ENCODE measurements at places on chromosomes 5 and 9. TPM values are rescaled to one million over a fixed set of nuclear protein-coding genes. Genes with fewer than 3 reads are reported as not detected.

Gene ARID3C
- total RNA-seq, result 0.48 TPM

DNA sequence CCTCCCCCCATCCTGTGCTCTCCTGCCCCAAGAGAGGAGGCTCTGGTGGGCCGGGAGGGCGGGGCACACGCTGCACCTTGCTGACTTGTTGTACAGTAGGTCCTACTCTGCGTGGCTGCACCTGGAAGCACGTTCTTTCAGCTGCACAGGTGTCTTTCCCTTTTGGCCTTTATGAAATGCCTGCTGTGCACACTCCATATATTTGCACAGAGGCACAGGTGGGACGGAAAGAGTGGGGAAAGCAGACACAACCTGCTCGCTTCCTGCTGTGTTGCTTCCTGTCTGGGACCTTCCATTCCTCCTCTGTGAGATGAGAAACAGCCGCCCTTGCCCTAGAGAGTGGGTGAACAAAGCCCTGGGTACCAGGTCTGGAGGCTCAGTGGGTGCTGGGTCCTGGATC lies 4.8 kb downstream of the USP20 start:
- H3K4me1 ChIP-seq, result peaks cover 40% of the 10 kb centered on the region

Gene VLDLR
- total RNA-seq, result 31.5 TPM

DNA sequence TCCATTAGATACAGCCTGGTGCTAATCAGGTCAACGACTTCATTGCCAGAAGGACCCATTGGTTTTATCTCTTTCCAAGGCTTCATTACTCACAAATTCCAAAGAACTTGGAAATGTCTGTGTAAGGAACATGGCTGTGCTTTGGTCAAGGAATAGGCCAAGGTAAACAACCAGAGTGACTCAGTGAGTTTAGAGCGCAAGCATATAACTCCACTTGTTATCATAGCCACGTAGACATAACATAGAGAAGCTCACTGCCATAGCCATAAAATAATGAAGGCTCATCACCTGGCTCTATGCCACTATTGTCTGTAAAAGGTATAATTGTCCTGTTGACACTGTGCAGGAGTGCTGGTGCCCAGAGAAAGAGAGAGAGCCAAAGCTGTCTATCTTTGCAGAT lies 139.3 kb upstream of the PLCXD3 start:
- no peak overlapping the region for H3K4me3 ChIP-seq
- DNase-seq, result no peak
- no peak overlapping the region for H3K27ac ChIP-seq
- H3K36me3 ChIP-seq, result no peaks in the 10 kb centered on the region

DNA sequence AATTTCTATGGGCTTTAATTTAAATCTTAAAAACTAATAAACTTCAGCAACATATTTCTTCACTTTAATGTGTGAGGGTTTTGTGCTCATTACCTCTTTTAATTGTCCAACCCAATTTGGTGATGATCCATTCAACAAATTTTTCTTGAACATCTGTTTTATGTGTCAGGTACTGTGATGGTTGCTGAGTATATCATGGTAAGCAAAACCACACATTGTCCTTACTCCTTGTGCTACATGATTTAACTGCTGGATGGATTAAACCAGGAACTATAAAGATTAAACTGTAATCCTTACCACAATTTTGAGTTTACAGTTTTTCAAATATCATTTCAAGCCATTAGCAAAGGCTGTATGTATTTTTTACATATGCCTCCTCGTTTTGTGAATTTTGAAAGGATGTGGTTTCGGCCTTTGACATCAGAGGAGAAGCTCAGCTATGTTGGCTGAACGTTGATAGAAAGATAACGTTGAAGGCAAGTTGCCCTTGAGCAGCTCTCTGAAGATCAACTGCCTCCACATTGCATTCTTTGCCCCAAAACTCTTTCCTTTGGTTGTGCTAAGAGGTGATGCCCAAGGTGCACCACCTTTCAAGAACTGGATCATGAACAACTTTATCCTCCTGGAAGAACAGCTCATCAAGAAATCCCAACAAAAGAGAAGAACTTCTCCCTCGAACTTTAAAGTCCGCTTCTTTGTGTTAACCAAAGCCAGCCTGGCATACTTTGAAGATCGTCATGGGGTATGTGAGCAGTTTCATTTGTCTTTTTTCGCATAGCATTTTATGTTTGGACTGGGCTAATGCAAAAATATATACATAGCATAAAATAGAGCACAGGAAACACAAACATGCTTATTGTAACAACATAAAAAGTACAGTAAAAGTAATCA lies at the start of gene ITK:
ITK (plus strand) TSS at position 467 of the 891 bp plus-strand sequence; CDS start at position 605, 138 bp downstream.
- no peaks in the 10 kb centered on the region for H3K27me3 ChIP-seq
- no peaks in the 10 kb centered on the region for H3K36me3 ChIP-seq
- no peak within 1 kb of the TSS for H3K27ac ChIP-seq
- 0 out of 2 replicates have a peak, but pooled peaks cover 4% of the 10 kb centered on the region for H3K4me1 ChIP-seq
- DNase-seq, result no peak

DNA sequence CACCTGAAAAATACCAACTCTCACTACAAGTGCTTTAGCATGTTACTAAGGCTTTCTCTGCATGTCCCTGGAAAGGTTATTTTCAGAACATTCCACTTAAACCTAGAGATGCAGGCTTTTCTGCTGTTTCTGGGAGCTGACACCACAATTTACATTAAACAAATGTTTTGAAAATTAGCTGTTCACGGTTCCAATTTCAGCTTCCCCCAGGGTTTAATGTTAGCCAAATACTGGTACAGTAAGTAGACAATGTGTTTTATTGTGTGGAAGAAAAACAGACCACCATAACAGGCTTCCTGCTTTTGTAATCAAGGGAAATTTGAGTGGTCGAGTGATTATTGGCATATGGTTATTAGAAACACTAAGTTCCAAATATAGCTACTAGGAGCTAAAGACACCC lies 32.0 kb downstream of the MACROH2A1 start:
- peaks cover 47% of the 10 kb centered on the region for H3K36me3 ChIP-seq
- H3K27me3 ChIP-seq, result no peaks in the 10 kb centered on the region
- no peak overlapping the region for H3K4me3 ChIP-seq
- peaks cover 40% of the 10 kb centered on the region for H3K4me1 ChIP-seq
- no peak for DNase-seq

Gene RAD1
- total RNA-seq, result 34.1 TPM

Gene CDC20B
- not detected for total RNA-seq

Gene FBXL7
- not detected for total RNA-seq

- H3K27ac ChIP-seq, result no peak overlapping the region
- no peak for DNase-seq
- H3K27me3 ChIP-seq, result no peaks in the 10 kb centered on the region
- no peaks in the 10 kb centered on the region for H3K4me1 ChIP-seq
- no peak overlapping the region for H3K4me3 ChIP-seq
Measured at GRCh38 chr9:30258094-30258493, 2126.3 kb upstream of the ACO1 start.

- DNase-seq, result no peak
- H3K4me1 ChIP-seq, result no peaks in the 10 kb centered on the region
Measured at GRCh38 chr5:93868851-93869250, 127.5 kb upstream of the POU5F2 start.

GRCh38 chr5:161305601-161306000 lies 240.9 kb downstream of the GABRB2 start:
- H3K4me1 ChIP-seq, result no peaks in the 10 kb centered on the region
- no peak for DNase-seq
- no peaks in the 10 kb centered on the region for H3K27me3 ChIP-seq
- no peak overlapping the region for H3K4me3 ChIP-seq
- H3K27ac ChIP-seq, result no peak overlapping the region

DNA sequence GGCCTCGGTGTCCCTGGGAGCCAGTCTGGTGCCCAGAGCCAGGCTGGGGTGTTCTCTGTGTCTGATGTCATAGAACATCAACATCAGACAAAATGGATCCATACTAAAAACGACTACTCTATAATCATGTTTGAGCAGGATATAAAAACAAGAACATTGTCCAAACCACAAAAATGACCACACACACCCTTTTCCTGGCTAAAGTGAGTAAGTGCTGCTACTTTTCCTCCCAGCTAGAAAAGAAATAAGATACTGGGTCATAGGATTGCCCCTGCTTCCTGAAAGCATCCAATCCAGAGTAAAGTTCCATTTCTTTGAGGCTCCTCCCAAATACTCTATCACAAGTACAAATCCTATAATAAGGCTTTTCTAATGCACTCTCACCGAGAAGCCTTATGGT lies 19.7 kb upstream of the TRAF1 start:
- no peak overlapping the region for H3K4me3 ChIP-seq
- H3K27me3 ChIP-seq, result no peaks in the 10 kb centered on the region
- peaks cover 36% of the 10 kb centered on the region for H3K4me1 ChIP-seq
- no peak overlapping the region for H3K27ac ChIP-seq
- H3K36me3 ChIP-seq, result no peaks in the 10 kb centered on the region

DNA sequence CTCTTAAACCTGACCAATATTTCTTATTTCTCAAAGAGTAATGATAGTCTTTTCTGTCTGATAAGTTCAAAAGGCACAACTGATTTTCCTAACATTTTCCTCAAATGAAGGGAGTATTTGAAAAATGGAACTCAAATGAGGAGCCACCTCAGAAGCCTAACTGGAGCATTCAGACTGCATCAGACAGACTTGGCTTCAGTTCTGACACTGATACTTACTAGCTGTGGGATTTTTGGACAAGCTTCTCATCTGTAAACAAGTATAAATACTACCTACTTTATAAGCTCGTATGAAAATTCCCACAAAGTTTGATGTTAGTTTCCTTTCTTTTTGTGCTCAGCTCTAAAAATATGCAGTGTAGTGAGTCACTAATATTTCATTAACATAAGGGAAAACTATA lies 107.7 kb upstream of the CCDC152 start:
- H3K27me3 ChIP-seq, result no peaks in the 10 kb centered on the region
- H3K4me1 ChIP-seq, result no peaks in the 10 kb centered on the region
- no peak for DNase-seq
- H3K36me3 ChIP-seq, result no peaks in the 10 kb centered on the region

Gene FBP2
- not detected for total RNA-seq

GRCh38 chr5:179385914-179386313 lies 40.7 kb upstream of the ADAMTS2 start:
- H3K36me3 ChIP-seq, result no peaks in the 10 kb centered on the region
- 0 out of 2 replicates have a peak, but pooled peaks cover 1% of the 10 kb centered on the region for H3K27me3 ChIP-seq
- DNase-seq, result no peak
- H3K4me3 ChIP-seq, result no peak overlapping the region
- H3K27ac ChIP-seq, result no peak overlapping the region

DNA sequence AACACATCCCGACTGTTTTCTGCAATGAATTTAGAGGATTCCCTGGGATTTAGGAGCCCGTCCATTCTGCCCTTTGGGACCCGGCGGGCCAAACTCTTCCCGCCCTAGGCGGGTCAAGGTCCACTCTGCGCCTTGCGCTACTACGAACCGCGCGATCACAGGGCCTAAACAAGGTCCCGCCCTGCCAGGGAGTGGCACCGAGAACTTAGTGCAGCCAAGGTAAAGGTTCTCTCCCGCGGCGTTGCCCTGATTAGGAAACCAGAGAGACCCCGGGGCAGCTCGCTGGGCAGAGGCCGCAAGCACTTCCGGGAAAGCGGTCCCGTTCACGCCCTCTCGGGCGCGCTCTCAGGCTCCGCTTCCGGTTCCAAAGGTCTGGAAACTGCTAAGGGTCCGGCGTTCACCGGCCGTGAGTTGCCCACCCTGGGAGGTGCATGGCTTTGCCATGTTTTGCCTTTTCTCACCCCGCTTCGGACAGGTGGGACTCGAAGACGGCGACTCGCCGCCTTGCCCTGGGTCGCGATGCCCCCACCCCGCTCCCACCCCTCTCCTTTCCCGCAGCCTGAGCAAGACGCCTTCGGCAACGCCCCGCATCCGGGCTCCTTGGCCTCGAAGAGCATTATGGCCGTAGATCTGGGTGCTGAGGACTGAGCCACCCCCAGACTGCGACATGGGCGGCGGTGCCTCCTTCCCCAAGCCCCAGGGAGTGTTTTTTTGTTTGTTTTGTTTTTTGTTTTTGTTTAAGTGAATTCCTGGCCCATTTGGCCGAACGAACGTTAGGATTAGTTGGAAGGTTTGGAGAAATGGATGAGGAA lies 23.4 kb downstream of the HNRNPK start:
- peak; percentile 92 for DNase-seq
- peaks cover 18% of the 10 kb centered on the region for H3K4me1 ChIP-seq
- peak overlapping the region; percentile 90 for H3K4me3 ChIP-seq
- H3K27me3 ChIP-seq, result no peaks in the 10 kb centered on the region
- H3K27ac ChIP-seq, result peak overlapping the region; percentile 51
- peaks cover 4% of the 10 kb centered on the region for H3K36me3 ChIP-seq
